ENCODE measurements at places on chromosomes 16 and 17. TPM values are rescaled to one million over a fixed set of nuclear protein-coding genes. Genes with fewer than 3 reads are reported as not detected.

GRCh38 chr16:83068686-83069085, 441.9 kb downstream of the CDH13 start:
- no peak for DNase-seq
- H3K4me1 ChIP-seq, result no peaks in the 10 kb centered on the region
- no peak overlapping the region for H3K4me3 ChIP-seq
- no peak overlapping the region for H3K27ac ChIP-seq

- peaks cover 29% of the 10 kb centered on the region for H3K4me1 ChIP-seq
- H3K4me3 ChIP-seq, result no peak overlapping the region
- peaks cover 3% of the 10 kb centered on the region for H3K27me3 ChIP-seq
- H3K36me3 ChIP-seq, result no peaks in the 10 kb centered on the region
Observed at GRCh38 chr16:58459344-58460218, 40.4 kb upstream of the NDRG4 start.

- H3K4me1 ChIP-seq, result peaks cover 53% of the 10 kb centered on the region
- no peaks in the 10 kb centered on the region for H3K27me3 ChIP-seq
- no peak overlapping the region for H3K27ac ChIP-seq
- H3K4me3 ChIP-seq, result peak overlapping the region; percentile 4
- peaks cover 27% of the 10 kb centered on the region for H3K36me3 ChIP-seq
Observed at GRCh38 chr17:44940768-44941167, 6.8 kb downstream of the KIF18B start.

GRCh38 chr17:2084036-2084765, 29.3 kb downstream of the HIC1 start:
- H3K4me3 ChIP-seq, result peak overlapping the region; percentile 10
- H3K4me1 ChIP-seq, result peaks cover 47% of the 10 kb centered on the region
- H3K27me3 ChIP-seq, result no peaks in the 10 kb centered on the region
- H3K36me3 ChIP-seq, result no peaks in the 10 kb centered on the region
- peak; percentile 67 for DNase-seq
- H3K27ac ChIP-seq, result peak overlapping the region; percentile 94

GRCh38 chr17:72795941-72796340, 296.5 kb downstream of the SLC39A11 start:
- H3K27ac ChIP-seq, result no peak overlapping the region
- no peaks in the 10 kb centered on the region for H3K36me3 ChIP-seq
- H3K4me3 ChIP-seq, result no peak overlapping the region
- no peaks in the 10 kb centered on the region for H3K27me3 ChIP-seq
- no peak for DNase-seq

- no peaks in the 10 kb centered on the region for H3K36me3 ChIP-seq
- DNase-seq, result no peak
- no peaks in the 10 kb centered on the region for H3K4me1 ChIP-seq
- no peak overlapping the region for H3K27ac ChIP-seq
Observed at GRCh38 chr16:67943256-67943618, 683 bp downstream of the LCAT start.

DNA sequence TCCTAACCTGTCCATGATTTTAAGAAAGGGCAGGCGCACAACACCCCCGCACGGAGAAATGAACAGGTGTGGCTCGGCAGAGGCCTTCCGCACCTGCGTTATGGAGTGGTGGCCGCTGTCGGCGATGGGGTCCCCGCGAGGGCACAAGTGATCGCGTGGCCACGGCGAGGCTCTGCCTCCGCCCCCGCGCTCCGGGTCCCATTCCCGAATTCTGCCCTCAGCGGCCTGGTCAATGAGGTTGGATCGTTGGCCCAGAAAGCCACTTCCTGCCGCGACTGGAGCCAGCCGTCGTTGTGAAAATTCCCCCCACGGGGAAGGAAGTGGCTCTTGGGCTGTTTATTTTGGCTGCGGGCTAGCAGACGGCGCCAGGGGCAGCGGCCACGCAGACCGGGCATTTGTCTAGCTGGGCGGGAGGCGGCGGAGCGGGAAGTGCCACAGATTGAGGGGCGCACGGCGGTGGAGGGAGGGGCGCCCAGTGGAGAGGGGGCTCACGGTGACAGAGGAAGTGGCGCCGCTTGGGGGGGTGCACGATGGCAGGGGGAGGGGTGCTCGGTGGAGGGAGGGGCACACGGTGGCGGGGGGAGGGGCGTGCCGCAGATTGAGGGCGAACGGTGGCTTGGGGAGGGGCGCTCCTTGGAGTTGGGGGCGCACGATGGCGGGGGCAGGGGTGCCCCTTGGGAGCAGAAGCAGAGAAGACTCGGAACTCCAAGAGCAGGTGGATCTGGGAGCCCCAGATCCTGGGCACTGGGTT, 25.0 kb downstream of the MRC2 start:
- H3K4me1 ChIP-seq, result peaks cover 11% of the 10 kb centered on the region
- H3K27ac ChIP-seq, result no peak overlapping the region
- H3K4me3 ChIP-seq, result peak overlapping the region; percentile 76
- H3K36me3 ChIP-seq, result no peaks in the 10 kb centered on the region
- peak; percentile 78 for DNase-seq
- H3K27me3 ChIP-seq, result no peaks in the 10 kb centered on the region

- H3K27ac ChIP-seq, result no peak overlapping the region
- H3K4me3 ChIP-seq, result no peak overlapping the region
- DNase-seq, result no peak
Observed at GRCh38 chr16:11565665-11566064, 21.1 kb downstream of the LITAF start.

- no peaks in the 10 kb centered on the region for H3K4me1 ChIP-seq
- no peak for DNase-seq
- no peak overlapping the region for H3K27ac ChIP-seq
- no peaks in the 10 kb centered on the region for H3K36me3 ChIP-seq
- no peaks in the 10 kb centered on the region for H3K27me3 ChIP-seq
Observed at GRCh38 chr16:7304279-7304678, 28.4 kb upstream of the RBFOX1 start.

DNA sequence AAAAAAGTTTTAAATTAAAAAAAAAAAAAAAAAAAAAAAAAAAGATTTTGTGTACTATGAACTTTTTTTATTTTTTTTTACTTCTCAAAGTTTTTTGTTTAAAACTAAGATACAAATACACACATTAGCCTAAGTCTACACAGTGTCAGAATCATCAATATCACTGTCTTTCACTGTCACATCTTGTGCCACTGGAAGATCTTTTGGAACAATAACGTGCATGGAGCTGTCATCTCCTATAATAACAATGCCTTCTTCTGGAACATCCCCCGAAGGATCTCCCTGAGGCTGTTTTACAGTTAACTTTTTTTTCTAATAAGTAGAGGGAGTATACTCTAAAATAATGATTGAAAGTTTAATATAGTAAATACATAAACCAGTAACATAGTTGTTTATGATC, 295.7 kb downstream of the KCNJ2 start:
- H3K27ac ChIP-seq, result no peak overlapping the region
- H3K27me3 ChIP-seq, result peaks cover 6% of the 10 kb centered on the region
- H3K4me3 ChIP-seq, result no peak overlapping the region
- no peak for DNase-seq
- H3K36me3 ChIP-seq, result no peaks in the 10 kb centered on the region
- no peaks in the 10 kb centered on the region for H3K4me1 ChIP-seq

GRCh38 chr16:83878838-83879237, 20.1 kb upstream of the MLYCD start:
- peak; percentile 66 for DNase-seq
- peaks cover 53% of the 10 kb centered on the region for H3K27me3 ChIP-seq
- no peaks in the 10 kb centered on the region for H3K36me3 ChIP-seq
- H3K4me3 ChIP-seq, result no peak overlapping the region

- DNase-seq, result no peak
- H3K4me1 ChIP-seq, result no peaks in the 10 kb centered on the region
- no peak overlapping the region for H3K27ac ChIP-seq
- no peak overlapping the region for H3K4me3 ChIP-seq
Observed at GRCh38 chr16:12043953-12044352, 67.4 kb downstream of the SNX29 start.

DNA sequence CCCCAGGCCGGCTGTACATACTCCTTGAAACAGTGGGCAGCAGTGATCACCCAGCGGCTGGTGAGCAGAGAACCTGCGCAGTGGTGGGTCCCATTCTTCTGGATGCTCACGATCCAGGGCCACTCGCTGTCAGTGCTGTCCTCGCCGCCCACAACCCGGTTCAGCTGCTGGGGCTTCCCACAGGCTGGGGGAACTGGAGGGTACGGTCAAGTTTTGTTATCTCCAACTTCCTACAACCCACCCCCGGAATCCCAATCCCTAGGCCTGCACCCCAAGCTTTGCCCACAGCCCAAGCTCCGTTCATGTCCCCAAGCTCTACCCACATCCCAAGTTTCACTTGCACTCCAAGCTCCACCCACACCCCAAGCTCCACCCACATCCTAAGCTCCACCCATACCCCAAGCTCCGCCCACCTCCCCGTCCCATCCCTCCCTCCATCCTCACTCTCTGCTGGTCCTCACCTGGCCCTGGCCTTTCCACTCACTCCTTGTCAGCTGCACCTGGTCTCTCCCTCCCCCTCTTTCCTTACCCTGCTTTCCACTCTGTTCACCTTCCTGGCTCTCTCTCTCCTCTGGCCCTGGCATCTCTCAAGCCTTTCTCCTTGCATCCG, 1.8 kb downstream of the PRSS22 start:
- peak overlapping the region; percentile 96 for H3K27ac ChIP-seq
- 0 out of 2 replicates have a peak, but pooled peaks cover 3% of the 10 kb centered on the region for H3K36me3 ChIP-seq
- peak; percentile 47 for DNase-seq

GRCh38 chr16:84532291-84532724, 27.8 kb upstream of the MEAK7 start:
- no peaks in the 10 kb centered on the region for H3K4me1 ChIP-seq
- no peak for DNase-seq
- H3K4me3 ChIP-seq, result no peak overlapping the region
- H3K27me3 ChIP-seq, result no peaks in the 10 kb centered on the region
- no peaks in the 10 kb centered on the region for H3K36me3 ChIP-seq
- H3K27ac ChIP-seq, result no peak overlapping the region

DNA sequence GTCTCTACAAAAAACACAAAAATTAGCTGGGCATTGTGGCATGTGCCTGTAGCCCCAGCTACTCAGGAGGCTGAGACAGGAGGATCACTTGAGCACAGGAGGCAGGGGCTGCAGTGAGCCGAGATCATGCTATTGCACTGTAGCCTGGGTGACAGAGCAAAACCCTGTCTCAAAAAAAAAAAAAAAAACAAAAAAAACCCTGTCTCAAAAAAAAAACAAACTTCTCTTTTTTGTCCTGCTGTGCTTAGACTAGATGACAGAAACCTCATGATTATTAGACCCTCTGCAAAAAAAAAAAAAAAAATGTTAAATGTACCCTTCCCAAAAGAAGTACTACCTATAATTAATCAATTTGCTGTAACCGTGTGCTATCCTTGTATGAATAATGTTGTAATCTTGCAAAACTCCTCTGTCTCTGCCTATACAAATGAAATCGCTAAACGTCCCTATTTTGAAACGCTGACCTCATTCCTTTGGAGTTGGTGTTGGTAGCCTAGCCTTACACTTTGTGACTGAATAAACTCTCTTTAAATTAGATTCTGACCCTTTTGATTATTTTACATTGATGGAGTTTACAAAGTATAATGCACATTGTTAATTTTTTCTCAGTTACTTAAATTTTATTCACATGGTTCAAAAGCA, 13.6 kb upstream of the DHRS7B start:
- H3K27me3 ChIP-seq, result no peaks in the 10 kb centered on the region
- H3K4me1 ChIP-seq, result no peaks in the 10 kb centered on the region
- no peak overlapping the region for H3K27ac ChIP-seq
- H3K4me3 ChIP-seq, result no peak overlapping the region
- H3K36me3 ChIP-seq, result no peaks in the 10 kb centered on the region

DNA sequence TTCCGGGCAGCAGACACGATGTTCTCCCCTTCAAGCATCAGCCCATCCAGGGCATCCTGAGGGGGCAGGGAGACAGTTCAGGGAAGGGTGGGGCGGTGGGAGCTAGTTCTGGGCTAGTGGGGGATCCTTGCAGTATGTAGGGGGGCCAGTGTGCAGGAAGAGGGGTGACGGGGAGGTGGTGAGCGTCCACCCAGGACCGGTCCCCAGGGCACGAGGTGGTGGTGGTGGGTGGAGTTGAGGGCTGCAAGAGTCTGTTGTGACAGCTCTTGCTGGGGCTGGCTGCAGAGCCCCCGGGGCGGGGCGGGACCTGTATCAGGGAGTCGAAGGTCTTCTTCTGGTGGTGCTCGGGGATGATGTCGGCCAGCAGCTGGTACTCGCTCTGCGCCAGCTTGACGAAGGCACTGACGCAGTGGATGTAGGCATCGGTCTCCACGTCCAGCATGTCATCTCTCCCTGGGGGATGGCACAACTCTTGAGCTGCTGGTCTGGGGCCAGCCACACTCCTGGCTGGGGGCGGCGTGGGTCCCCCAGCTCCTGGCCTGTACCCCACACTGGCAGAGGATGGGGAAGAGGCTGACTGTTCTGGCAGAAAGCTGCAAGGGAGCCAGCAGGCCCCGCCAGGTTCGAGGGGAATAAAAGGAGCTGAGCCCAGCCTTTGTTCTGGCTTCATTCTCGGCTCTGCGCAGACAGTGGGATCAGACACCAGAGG, 10.0 kb downstream of the ZACN start:
- H3K36me3 ChIP-seq, result peaks cover 66% of the 10 kb centered on the region
- H3K27ac ChIP-seq, result no peak overlapping the region
- H3K27me3 ChIP-seq, result no peaks in the 10 kb centered on the region
- H3K4me3 ChIP-seq, result no peak overlapping the region

DNA sequence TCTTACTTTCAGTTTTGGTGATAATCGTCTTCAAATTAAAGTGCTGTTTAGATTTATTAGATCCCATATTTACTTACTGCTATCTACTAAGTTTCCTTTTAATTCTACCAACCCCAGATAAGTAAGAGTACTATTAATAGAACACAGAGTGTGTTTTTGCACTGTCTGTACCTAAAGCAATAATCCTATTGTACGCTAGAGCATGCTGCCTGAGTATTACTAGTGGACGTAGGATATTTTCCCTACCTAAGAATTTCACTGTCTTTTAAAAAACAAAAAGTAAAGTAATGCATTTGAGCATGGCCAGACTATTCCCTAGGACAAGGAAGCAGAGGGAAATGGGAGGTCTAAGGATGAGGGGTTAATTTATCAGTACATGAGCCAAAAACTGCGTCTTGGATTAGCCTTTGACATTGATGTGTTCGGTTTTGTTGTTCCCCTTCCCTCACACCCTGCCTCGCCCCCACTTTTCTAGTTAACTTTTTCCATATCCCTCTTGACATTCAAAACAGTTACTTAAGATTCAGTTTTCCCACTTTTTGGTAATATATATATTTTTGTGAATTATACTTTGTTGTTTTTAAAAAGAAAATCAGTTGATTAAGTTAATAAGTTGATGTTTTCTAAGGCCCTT, 56.8 kb downstream of the HLF start:
- peak overlapping the region; percentile 29 for H3K4me3 ChIP-seq
- H3K27ac ChIP-seq, result no peak overlapping the region
- H3K27me3 ChIP-seq, result 0 out of 2 replicates have a peak, but pooled peaks cover under 1% of the 10 kb centered on the region

- no peaks in the 10 kb centered on the region for H3K27me3 ChIP-seq
- no peak overlapping the region for H3K27ac ChIP-seq
- DNase-seq, result no peak
- H3K4me1 ChIP-seq, result no peaks in the 10 kb centered on the region
- H3K4me3 ChIP-seq, result no peak overlapping the region
- H3K36me3 ChIP-seq, result peaks cover 19% of the 10 kb centered on the region
Observed at GRCh38 chr17:37092071-37092470, 143.3 kb downstream of the AATF start.

CD300H gene
- not detected for total RNA-seq

OTOP3 gene
- total RNA-seq, result not detected

KRT31 gene
- not detected for total RNA-seq

CDH1 gene
- 100 TPM for total RNA-seq

ZNF785 gene
- total RNA-seq, result 5.0 TPM

CNTROB gene
- total RNA-seq, result 40.5 TPM

CCL17 gene
- total RNA-seq, result not detected

SCNN1B gene
- 4.1 TPM for total RNA-seq

MFAP4 gene
- not detected for total RNA-seq

CA7 gene
- not detected for total RNA-seq

RGS11 gene
- 1.2 TPM for total RNA-seq

EME2 gene
- 12.5 TPM for total RNA-seq

All from PC-3 (cell line).